ENCODE measurements at places on chromosomes 3 and 15.

DNA sequence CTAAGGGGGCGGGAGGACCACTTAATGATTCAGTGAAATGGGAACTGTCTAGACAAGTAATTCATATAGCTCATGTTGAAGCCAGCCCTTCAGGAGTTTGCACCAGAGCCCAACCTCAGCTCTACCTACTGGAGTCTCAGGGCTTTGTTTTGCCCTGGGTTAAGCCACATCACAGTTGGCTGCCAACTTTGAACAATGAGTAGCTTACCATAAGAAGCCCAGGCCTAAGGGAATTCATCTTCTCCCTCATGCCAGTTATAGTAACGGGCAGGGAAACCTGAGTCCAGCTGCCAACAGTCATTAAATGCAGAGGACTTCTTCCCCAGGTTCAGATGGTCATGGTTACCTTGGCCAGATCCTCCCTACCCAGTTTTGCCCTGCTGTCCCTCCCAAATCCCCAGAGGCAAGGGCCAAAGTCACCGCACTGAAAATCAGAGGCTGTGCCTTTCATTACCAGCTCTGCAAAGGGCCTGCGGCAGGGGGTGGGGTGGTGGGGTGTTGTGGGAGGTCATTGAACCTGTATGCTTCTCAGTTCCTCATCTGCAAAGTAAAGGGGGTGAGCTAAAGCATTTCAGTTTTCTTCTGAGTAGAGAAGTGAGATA, 302.2 kb upstream of the NR2E3 start:
- DNase-seq: no peak

DNA sequence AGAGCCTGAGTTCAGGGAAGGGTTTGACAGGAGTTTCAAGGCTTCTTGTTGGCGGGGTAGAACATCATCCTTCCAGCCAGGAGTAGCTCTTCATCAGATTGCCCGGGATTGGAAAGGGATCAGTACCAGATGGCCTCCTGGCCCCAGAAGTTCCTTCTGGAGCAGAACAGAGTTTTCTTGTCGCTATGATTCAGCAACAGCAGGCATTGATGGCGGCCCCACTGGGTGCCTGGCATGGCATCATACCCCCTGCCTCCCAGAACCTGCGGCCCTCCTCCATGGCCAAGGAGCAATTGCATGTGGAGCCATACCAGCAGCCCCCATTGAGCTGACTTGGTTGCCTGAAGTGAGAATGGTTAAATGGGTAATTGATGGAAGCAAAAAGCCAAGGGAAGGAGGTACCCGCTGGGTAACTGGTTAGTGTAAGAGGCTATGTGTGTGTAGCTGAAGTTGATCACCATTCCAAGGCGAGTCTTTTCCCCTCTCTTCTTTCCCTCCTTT, 305.6 kb downstream of the PTPRG start:
- DNase-seq: no peak

GRCh38 chr15:92277776-92278175, 115.9 kb upstream of the ST8SIA2 start:
- DNase-seq: no peak

DNA sequence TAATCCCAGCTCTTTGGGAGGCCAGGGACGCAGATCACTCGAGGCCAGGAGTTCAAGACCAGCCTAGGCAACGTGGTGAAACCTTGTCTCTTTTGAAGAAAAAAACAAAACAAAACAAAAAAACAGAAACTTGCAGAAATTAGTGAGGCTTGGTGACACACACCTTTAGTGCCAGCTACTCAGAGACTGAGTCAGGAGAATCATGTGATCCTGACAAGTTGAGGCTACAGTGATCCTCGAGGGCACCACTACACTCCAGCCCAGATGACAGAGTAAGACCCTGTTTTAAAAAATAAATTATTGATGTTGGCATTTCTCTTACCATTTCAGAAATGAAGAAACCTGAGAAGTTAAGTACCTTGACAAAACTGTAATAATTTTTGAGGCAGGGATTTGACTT, 44.6 kb upstream of the CCNB2 start:
- no peak for DNase-seq

- no peak for DNase-seq
These were observed 59.0 kb downstream of the MTHFS start for GRCh38 chr15:79837846-79838245.
